IMR-90 (cell line): ENCODE measurements at places on chromosomes 5 and 9.

- DNase-seq: no peak
Measured at GRCh38 chr9:83466877-83467276, 71.3 kb downstream of the FRMD3 start.

DNA sequence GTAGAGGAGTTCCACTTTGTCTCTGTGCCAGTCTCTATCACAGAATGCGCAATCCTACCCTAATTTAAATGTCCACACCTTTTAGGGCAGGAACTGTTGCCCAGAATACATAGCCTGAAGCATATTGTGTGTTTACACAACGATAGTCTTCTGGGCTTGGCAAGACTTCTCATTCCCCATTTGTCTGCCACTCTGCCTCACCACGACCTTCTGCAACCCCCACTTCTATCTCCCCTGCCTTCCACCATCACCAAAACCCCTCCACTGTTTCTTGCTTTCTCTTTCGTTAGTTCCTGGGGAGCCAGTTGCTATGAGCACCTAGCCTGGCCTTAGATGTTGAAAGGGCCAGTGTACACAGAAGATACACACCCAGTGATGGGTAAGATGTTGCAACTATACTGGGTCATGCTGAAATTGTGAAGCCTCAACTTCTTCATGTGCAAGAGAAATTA is 883 bp upstream of the RNF145 start:
- DNase-seq: no peak

DNA sequence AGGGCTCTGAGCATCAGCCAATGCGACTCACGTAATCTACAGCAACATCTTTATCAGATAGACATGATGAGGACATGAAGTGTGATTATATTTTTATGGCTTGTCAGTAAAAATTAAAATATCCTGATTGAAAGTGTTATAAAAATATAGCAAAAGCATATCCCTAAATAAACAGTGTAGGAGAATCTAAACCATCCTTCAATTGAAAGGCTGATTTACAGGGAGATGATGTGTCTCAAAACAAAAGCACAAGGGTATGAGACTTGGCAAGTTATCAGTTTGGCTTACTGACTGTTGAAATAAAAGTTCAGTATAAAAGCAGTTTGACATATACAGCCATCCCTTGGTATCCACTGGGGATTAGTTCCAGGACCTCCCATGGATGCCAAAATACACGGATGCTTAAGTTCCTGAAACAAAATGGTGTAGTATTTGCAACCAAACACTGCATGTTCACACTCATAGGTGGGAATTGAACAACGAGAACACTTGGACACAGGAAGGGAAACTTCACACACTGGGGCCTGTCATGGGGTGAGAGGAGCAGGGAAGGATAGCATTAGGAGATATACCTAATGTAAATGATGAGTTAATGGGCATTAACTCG is 149.9 kb upstream of the MAP1B start:
- no peak for DNase-seq

GRCh38 chr5:138372225-138372624 is 19.7 kb downstream of the KDM3B start:
- DNase-seq: no peak

- peak; percentile 90 for DNase-seq
Measured at GRCh38 chr5:159928122-159928909, 12.0 kb downstream of the ADRA1B start.

DNA sequence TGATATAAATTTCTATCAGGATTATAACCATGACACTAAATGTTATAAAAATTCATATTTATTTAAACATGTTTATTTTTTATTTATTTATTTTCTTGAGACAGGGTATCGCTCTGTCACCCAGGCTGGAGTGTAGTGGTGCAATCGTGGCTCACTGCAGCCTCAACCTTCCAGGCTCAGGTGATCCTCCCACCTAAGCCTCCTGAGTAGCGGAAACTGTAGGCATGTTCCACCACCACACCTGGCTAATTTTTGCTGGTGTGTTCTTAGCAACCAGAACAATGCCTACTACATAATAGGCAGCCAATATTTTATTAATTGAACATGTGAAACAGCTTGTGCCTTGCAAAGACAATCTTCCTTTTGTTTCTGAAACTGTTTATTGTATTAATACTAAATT is 6.5 kb upstream of the PTBP3 start:
- DNase-seq: no peak

DNA sequence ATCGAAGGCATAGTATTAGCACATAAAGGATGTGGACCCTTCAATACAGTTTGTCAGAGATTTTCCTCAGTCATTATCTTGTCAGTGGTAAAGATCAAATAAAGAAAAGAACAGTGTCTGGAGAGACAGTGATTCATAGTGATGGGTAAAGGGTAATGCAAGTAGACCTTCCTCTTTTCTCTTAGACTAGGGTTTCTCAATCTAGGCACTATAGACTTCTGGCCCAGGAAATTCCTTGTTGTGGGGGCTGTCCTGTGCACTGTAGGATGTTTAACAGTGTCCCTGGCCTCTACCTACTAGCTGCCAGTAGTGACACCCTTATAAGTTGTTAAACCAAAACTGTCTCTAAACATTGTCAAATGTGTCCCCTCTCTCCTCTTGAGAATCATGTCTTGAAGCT is 6.9 kb downstream of the CAMK4 start:
- DNase-seq: no peak

DNA sequence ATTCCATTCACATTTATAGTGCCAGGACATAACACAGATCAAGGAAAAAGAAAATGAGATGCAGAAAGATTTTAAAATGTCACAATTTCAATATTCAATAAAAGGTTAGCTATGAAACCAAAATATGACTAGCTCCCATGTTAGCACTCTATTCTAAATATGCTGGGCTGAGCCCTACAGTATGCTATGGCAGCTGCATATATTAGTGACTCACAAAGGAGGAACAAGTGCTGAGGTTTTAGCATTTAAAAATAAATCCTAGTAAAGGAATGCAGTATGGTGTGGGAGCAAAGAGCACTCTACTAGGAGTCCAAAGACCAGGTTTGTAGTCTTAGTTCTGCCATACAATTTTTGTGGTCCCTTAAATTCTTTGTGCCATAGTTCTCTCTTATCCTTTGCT is 118.4 kb downstream of the OXCT1 start:
- peak; percentile 46 for DNase-seq

DNA sequence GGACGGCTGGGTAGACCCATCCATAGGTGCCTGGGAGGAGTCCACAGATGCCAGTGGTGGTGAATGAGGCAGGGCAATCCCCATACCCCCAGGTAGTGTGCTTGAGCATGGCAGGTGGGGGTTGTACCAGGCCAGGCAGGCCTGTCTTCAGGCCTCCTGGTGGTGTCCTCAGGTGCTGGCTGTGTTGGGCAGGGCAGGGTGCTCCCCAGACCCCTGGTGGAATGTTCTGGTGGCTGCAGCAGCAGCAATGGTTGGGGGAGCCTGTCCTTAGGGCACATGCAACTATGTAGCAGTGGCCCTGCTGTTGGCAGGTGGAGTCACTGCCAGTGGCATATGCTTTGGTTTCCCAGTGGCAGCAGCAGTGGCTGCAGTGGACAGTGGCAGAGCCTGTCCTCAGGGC is 10.0 kb downstream of the ALG2 start:
- DNase-seq: no peak

GRCh38 chr9:129232839-129233591 is 55.0 kb upstream of the IER5L start:
- DNase-seq: no peak

DNA sequence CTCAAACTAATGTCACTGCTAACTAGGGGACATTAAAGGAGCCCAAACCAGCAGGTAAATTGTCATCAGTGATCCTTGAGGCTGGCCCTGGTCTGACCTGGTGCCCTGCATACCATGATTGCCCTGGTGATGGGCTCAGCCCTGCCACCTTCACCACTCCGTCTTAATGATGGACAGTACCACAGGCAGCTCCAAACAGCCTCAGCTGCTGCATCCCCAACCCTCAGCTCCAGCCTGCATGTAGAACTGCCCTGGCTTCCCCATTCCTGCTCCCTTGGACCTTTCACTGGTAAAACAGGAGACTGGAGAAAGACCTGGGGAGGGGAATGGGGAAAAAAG is 190.0 kb downstream of the GAS1 start:
- no peak for DNase-seq

- DNase-seq: peak; percentile 40
Measured at GRCh38 chr5:151023047-151023615, 2.7 kb downstream of the GPX3 start.

- no peak for DNase-seq
Measured at GRCh38 chr5:77629509-77630113, 8.9 kb downstream of the OTP start.

- DNase-seq: no peak
Measured at GRCh38 chr9:124344291-124345050, 70.8 kb downstream of the PSMB7 start.

DNA sequence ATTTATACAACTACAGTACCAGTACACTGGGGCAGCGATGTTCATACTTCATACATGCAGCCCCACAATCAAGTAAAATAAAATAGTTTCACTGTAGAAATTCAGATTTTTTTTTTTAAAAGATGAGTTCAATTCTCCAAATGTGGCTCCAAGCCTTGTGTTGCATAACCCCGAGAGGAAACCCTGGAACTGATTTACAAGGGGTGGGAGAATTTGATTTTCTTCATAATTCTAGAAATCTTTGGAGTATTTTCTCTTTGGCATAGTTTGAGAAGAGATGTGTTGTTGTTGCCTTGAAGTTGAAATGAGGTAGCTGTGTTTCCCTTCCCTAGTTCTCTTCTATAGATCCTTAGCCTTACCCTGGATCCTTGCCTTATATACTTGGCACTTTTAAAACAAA is 3.1 kb downstream of the RHOBTB3 start:
- no peak for DNase-seq

GRCh38 chr5:91291628-91292569 is 91.2 kb downstream of the ARRDC3 start:
- no peak for DNase-seq

- DNase-seq: peak; percentile 21
Measured at GRCh38 chr5:179215576-179215975, 129.7 kb downstream of the ADAMTS2 start.

- DNase-seq: no peak
Measured at GRCh38 chr9:126456441-126457174, 130.0 kb downstream of the MVB12B start.

DNA sequence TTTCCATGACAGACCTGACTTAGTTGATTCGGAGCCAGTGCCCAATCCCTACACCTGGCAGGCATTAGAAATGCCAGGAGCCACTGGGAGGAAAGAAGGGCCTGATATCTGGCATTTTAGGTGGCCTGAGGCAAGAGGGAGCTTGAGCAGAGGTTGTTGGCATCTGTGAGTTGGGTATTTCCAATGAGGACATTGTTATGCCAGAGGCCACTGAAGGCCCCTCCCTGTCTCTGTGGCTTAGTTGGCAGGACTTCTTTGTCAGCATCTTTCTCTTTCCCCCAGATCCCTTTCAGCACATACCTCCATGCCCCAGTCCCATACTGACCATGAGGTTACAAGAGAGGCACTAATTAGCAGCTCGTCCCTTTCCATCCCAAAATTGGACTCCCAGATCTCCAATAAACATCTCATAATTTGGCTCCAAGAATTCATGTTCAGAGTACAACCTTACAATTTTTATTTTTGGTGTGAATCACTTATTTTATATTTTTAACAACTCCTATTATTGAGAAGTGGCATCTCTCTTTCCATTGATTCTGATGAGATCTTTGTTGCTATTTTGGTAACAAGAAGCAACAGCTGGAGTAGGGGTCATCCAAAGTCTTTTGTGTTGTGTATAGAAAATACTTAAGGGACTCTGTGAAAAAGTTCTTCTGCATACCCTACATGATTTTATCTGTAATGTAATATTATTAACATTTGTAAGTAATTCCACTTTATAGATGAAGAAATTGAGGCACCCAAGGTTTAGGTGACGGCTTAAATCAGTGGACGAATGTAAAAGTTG is 68.6 kb upstream of the MAP3K1 start:
- no peak for DNase-seq

- no peak for DNase-seq
Measured at GRCh38 chr5:131296213-131296672, 32.4 kb downstream of the CDC42SE2 start.

DNA sequence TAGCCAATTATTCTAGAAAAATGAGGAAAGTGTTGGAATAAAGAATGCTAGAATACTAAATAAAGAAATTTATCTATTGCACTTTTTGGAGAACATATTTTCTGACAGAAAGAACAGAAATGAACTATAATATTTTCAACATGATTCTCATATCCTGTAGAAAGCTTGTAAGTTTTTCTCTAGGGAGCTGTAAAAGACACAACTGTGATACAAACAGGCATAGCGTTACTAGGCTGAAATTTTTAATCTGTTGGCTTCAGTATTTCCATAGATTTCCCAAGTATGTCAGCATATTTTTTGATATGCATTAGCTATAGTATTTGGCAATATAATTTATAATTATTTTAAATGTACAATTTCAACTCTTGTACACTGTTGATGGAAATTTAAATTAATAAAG is 31.3 kb downstream of the ANXA1 start:
- DNase-seq: no peak

DNA sequence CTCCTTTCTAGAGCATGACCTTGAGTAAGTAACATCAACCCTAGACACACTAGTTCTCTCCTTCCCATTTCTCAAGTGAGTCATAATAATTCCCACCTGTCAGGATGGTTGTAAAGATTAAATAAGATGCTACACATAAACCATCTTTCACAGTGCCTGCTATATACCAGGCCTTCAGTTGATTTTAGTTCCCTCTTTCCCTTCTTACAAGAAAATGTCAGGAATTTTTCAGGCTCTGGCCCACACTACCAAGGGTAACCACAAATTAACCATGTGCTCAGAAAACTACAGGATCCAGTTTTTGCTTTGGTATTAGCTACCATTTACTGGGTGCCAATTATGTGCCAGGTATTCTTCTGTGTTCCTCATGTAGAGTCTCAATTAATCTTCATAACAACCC is 42.7 kb upstream of the RARS1 start:
- no peak for DNase-seq

DNA sequence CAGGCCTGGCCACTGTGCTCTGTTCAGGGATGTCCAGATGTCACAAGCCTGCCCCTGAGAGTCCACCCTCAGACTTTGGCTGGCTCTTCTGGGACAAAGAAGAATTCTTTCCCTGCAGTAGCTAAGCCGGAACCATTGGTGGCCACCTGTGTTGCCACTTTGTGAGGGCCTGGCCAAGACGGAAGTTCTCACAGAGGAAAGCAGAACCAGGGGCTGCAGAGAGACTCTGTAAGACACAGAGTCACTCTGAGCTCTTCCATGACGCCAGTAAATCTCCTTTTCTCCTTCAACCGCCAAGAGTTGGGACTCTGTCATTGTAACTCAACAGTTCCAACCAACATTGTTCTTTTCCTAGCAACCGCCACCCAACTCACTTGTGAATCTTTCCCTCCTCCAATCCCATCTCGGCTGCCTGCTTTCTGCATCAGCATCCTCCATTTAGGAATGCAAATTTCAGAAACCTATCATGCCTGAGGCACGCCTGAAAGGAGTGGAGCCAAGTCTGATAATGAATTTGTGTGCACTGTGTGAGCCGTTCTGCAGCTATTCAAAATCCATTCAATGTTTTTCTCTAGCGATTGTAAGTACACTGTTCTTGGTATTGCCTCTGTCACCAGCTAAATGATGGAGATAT is 37.8 kb upstream of the ATP6V1G1 start:
- peak; percentile 6 for DNase-seq
